ENCODE measurements at places on chromosomes 11 and 22.
A peak's percentile ranks its signal among the peaks of the same experiment; 100 is the strongest.

DNA sequence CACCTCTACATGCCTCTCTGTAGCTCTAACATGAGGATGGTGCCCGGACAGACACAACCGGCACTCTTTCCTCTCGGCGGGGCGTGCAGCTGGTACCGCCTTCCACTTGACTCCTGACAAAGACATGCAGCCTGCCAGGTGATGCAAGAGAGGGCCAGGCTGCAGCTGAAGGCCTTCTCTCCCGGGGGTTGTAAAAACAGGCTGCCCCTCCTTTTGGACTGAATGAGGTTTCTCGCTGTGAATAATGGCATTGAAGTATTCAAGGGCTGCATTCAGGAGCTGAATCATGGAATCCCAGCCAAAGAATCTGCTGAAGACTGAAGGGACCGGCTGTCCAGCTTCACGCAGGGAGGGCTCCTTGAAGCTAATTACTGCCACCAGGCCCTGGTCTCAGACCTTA, 110.9 kb downstream of the GALNT18 start:
- no peak for DNase-seq

DNA sequence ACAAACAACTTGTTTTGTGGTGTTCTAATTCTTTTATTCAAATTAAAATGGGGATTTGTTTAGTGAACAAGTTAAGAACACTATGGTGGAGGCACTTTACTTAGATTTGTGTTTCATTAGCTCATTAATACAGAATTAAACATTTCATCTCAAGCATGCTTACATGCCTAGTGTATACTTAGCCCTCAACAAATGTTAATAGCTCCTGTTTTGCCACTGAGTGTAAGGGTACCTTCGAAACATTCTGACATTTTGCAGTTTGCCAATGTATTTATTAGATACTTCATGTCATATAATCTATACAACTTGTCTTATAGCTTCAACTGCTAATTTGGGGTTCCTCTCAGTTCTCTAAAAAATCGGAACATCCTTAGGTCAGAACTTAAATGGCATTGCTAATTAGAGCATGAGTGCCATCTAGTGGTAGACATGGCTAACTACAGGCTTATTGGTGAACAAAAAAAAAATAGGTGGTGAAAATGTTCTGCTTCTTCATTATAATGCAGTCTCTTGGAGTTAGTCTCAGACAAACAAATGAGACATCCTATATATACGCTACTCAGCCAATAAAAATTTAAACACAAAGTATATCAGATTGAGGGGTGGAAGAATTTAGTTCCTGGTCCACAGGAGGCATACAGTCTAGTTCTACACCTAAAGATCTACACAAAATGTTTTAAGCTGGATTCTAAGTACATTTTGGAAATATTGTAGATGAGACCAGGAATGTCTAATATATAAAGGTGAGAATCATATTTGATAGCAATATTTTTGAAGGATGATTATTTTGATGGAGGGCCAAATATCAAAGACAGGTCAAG, 4.9 kb upstream of the CNTN5 start:
- peak; percentile 22 for DNase-seq

GRCh38 chr11:74870485-74870884, 78.4 kb downstream of the XRRA1 start:
- DNase-seq: peak; percentile 52

- no peak for DNase-seq
Observed at GRCh38 chr11:18527512-18527911, 770 bp upstream of the TSG101 start.

- DNase-seq: no peak
Observed at GRCh38 chr11:83070731-83071566, 748 bp downstream of the RAB30 start.

- DNase-seq: peak; percentile 85
Observed at GRCh38 chr11:9265211-9266131, at the start of gene DENND5A. Gene DENND5A, minus strand, starts transcription at chr11:9265350. Its CDS starts 281 bp downstream, at chr11:9265069.

DNA sequence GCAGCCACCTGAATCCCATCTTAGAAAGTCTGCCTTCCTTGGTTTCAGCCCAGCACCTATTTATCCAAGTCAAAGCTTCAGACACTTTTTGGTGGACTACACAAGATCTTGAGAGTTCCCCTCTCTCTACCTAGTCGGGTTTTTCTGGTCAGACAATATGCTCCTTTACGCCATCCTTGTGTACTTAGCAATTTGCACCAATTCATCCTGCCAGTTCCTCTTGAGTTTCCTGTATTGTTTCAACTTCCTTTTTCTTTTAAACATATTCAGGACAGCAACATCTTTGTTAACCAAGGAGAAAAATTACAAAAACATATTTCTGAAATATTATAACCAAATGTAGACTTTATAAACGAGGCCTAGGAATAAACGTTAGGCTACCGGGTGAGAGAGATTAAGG, 368.2 kb upstream of the CADM1 start:
- no peak for DNase-seq

- no peak for DNase-seq
Observed at GRCh38 chr11:7889985-7890384, 41.1 kb downstream of the OR10A6 start.

DNA sequence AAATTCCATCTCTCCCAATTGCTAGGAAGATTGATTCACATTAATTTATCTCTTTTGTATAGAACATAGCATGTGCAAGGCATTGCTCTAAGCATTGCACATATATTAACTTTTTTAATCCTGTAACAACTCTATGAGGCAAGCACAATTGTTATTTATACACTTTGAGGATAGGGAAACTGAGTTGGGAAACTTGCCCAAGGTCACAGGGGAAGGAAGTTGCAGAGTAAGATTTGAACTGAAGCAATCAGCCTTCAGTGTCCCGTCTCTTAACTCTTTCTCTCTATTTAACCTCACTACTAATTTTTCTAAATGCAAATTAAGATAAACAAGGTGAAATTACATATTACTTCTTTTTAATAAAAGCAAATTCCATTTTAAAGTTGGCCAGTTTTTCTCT, 22.2 kb downstream of the OR56B4 start:
- DNase-seq: no peak

- no peak for DNase-seq
Observed at GRCh38 chr22:46634011-46634699, 14.0 kb downstream of the GRAMD4 start.

DNA sequence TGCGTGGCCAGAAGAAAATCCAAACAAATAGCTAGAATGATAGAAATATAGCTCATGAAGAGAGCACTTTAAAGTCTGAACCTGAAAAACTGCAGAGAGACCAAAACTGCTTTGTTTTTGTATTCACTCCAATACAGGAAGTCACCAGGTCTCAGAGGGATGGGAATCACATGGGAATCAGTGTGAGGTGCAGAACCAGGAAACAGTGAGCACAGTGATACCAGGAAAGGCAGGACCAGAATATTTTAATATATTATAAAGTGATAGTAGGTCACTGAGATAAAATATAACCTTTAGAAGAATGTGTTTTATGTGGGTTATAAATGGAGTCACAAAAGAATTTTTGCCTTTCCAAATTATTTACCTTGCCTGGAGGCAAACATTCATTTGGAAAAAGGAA, 277.3 kb downstream of the CASP12 start:
- DNase-seq: no peak
